ENCODE measurements at places on chromosomes 6 and 20. TPM values are rescaled to one million over a fixed set of nuclear protein-coding genes. Genes with fewer than 3 reads are reported as not detected.

DNA sequence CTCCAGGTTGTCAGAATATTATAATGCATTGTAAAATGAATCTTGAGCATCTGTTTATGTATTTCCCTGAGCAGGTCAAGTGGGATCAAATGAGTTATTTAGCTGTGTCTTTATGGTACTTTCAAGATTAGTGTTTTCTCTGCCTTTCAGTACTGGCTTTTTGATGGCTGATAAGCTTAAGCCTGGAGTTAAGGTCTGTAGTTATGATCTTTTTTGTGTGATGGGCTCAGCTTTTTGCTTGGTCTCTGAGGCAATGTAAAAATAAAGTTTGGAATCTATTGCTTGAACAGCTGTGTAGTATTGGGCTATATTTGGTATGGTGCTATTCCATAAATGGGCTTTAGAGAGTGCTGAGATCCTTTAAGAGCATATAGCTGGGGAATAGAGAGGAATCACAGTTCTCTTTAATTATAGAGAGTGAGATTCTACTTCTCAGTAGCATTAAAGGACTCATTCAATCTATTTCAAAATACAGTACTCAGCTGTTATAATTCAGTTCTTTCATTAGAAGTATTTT lies 40.7 kb downstream of the ZNF451 start:
- DNase-seq = no peak

DNA sequence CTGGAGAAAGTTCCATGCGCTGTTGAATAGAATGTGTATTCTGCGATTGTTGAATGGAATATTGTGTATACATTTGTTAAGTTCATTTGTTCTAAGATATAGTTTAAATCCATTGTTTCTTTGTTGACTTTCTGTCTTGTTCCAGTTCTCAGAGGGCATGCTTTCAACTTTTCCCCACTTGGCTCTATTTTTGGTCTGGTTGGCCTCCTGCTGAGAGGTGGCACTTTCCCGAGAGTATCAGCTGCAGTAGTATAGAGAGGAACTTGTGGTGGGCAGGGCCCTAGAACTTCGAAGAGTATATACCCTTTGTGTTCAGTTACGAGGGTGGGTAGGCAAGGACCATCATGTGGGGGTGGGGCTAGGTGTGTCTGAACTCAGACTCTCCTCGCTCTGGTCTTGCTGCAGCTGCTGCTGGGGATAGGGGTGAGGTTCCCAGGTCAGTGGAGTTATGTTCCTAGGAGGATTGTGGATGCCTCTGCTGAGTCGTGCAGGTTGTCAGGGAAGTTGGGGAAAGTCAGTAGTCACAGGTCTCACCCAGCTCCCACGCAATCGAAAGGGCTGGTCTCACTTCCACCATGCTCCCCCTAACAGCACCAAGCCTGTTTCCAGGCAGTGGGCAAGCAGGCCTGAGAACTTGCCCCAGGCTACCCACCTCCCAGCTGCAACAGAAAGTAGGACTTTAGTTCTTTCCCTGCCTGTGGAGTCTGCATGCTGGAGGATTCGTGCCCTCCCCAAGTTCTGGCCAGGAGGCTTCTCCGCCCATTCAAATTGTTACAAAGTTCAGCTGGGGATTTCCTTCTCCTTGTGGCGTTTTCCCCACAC lies 118.9 kb upstream of the SSTR4 start:
- DNase-seq = no peak

The ADGRG6 gene
- total RNA-seq = 38.6 TPM

DNA sequence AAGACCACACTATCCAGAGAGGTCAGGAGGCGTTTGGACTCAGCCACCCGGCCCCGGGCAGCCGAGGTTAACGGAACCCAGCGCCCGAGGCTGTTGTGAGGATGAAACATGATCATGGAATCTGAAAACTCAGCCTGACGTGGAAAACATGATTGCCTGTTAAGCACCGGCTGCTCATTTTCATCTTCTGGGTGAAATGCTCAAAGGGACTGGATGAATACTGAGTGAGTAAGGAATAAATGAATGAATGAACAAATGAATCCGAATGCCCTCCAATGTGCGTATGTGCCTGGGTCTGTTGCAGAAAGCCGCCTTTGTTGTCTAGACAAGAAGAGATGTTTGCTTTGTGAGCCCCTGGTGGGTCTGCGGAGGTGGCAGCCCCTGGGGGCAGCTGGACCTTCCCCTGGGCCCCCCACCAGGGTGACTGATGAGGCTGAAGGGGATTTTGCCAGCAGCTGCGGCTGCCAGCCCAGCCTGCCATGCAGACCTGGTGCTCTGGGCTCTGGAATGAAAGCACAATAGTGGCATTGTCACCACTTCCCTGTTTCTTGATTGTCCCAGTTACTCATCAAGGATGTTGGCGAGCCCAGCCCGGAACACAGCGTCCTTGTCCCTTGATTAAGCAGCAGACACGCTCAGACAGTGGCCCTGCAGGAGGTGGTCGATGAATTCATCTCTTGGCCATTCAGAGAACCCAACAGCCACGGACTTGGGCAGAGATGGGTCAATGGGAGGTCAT lies 211.1 kb downstream of the ANKRD60 start:
- DNase-seq = peak; percentile 83

DNA sequence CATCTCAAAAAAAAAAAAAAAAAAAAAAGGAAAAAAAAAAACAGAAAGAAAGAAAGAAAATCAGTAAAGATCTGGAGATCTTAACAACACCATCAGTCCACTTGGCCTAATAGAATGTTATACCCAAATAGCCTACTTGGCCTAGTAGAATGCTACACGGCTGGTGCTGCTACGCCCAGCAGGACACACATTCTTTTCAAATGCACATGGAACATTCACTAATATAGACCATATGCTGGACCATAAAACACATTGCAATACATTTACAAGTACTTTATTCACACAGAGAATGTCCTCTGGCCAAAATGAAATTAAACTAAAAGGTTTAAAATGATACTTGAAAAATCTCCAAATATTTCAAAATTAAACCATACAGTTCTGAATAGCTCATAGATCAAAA lies 80.0 kb upstream of the TNFAIP3 start:
- no peak for DNase-seq

GRCh38 chr6:24079076-24079475 lies 46.9 kb upstream of the NRSN1 start:
- DNase-seq = no peak

GRCh38 chr20:651713-652614 lies 1.0 kb downstream of the SRXN1 start:
- DNase-seq = no peak

GRCh38 chr6:25050356-25050755 lies 114.6 kb upstream of the RIPOR2 start:
- no peak for DNase-seq

DNA sequence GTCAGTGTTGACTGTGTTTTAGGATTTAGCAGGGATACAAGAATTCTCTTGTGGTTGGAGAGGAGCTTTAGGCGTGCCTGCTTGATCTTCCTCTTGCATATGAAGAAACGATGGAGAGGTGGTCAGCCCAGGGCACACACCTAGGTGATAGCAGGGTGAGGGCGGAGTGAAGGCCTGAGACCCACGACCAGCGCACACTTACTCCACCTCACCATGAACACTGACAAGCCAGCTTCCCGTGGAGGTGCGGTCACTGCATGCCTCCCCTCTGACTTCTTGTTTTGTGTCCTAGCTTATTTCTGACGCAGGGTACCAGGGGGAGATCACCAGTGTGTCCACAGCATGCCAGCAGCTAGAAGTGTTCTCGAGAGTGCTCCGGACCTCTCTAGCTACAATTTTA lies 8.1 kb downstream of the NELFCD start:
- DNase-seq = no peak

The ADGRB3 gene
- total RNA-seq = under 0.01 TPM

DNA sequence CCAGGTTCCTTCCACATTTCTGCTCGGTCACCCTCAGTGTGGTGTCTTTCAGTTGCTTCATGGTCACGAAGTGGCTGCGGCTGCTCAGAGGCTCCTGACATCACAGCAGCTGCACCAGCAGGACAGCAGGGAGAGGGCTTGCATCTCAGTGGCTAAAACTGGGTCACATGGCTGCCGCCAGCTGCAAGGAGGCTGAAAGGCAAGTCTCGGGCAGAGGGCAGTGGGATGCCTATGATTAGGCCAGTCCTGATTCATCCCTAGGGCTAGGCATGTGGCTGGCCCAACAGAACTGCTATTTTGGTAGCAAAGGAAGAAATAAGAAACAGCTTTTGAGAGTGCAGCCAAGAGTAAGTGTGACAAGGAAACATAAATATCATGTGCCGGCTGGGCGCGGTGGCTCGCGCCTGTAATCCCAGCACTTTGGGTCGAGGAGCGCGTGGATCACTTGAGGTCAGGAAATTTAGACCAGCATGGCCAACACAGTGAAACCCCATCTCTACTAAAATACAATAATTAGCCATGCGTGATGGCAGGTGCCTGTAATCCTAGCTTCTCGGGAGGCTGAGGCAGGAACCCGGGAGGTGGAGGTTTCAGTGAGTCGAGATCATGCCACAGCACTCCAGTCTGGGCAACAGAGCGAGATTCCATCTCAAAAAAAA lies 46.6 kb downstream of the RBM38 start:
- DNase-seq = no peak

The FABP7 gene
- not detected for total RNA-seq

GRCh38 chr6:37244430-37245310 lies 12.9 kb upstream of the TBC1D22B start:
- peak; percentile 88 for DNase-seq

GRCh38 chr6:33633462-33634158 lies 12.5 kb downstream of the ITPR3 start:
- DNase-seq = peak; percentile 61

- no peak for DNase-seq
Observed at GRCh38 chr6:139757784-139758183, 383.3 kb upstream of the CITED2 start.

The MUC22 gene
- total RNA-seq = not detected

The DEFB124 gene
- not detected for total RNA-seq

The TAF4 gene
- 29.0 TPM for total RNA-seq

DNA sequence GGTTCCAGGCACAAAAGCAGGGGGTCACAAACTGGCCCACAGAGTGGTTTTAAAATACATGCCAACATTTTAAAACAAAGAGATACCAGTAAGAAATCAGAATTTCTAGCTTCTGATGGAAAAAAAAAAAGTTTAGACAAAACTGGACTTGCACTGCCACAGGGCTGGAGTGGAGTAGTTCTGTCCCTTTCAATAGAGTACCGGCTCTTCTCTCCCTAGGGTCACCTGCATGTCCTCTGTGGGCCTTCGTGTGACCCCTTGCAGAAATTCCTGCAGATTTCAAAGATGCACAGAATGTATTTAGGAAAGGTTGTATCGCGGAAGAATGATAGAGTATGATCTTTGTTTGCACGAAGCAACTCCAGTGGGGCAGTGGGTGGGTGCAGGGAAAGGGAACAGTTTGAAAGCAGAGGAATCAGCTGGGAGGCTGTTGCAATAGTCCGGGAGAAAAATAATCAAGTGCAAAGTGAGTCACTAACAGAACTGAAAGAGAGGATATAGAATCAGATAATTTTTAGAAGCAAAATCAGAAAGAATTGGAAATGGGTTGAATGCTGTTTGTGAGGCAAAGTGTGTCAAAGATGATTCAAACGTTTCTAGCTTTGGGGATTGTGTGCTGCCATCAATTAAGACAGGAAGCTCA lies 97.3 kb upstream of the STXBP5 start:
- no peak for DNase-seq

GRCh38 chr6:146851837-146852236 lies 253.1 kb downstream of the ADGB start:
- no peak for DNase-seq

DNA sequence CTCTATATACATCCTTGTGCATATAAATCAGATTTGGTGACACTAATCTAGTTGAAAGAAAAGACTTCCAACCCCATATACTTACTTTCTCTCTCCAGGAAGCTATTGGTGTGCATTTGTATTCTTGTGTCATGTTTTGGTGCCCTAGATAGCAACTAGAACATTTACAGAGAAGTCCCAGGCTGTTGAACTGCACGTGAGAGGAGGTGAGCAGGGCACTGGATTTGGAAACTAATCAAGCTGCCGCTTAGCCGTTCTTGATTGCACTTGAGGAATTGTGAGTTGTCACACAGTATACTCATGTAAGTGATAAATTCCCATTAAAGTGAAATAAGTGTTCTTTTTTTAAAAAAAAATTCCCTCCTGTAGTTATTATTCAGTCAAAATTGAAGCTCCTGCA lies 7.6 kb downstream of the WRNIP1 start:
- no peak for DNase-seq

DNA sequence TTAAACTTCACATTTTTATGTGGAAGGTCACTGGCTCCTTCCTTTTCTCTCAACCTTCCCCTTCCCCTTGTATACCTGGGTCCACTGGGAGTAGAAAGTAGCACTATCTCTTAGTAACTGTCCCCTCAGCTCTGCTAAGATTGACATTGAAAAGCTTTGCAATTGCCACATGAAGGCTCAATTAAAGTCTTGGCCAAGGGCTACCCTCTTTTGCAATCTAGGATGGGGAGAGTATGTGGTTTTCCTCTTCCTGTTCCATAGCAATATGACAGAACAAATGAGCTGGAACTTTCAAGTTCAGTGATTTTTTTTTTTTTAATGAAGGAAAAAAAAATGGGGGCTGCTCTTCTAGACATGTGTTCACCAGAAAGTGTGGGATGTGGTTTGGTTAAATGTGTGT lies 37.1 kb downstream of the PROKR2 start:
- DNase-seq = no peak

DNA sequence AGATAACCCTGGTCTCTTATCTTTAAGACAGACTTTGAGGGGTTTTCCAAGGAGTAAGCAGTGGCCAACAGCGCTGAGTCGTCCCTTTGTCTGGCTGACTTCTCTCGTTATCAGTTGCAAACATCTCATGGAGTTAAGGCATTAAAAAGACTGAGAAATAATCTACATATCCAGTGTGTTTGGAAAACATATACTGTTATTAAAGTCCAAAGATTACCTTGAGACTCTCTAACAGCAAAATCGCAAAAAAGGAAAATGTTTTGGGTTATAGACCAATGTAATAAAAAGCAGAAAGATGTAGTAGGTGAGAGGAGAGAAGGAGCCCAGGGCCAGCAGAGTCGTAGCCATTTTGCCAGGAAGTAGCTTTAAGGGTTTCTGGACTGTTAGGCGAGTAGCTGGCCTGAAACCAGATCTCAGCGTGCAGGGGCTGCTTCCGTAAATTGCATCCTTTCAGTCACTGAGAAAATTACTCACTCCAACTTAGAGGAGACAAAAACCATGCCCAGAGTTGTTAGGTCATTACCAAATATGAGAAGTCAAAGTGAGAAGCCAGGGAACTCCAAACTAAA lies 24.6 kb downstream of the MYLK4 start:
- no peak for DNase-seq

- no peak for DNase-seq
Observed at GRCh38 chr6:44537306-44538049, 150.0 kb downstream of the CDC5L start.

DNA sequence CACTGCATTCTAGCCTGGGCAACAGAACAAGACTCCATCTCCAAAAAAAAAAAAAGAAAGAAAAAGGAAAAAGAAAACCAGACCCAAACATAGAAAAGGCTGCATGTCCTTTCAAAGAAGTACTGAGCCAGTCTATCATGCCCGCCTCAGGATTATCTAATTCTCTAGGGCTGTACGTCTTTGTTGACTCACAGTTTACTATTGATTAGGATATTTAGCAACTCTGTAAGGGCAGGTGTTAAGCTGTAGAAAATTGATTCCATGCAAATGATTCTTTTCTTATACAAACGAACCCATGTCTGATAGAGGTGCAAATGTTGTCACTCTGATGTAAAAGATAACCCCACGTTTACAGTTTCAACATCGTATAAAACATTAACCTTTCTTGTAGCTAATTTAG lies 209.0 kb downstream of the TTLL2 start:
- DNase-seq = no peak

The COL21A1 gene
- total RNA-seq = 1.3 TPM

The SEMG1 gene
- not detected for total RNA-seq

- no peak for DNase-seq
Observed at GRCh38 chr6:110285306-110286060, 72.7 kb downstream of the METTL24 start.

The PAQR8 gene
- total RNA-seq = 4.9 TPM

- no peak for DNase-seq
Observed at GRCh38 chr20:16709017-16709416, 20.8 kb upstream of the SNRPB2 start.

Measured in body of pancreas (tissue), 4 donors.